ENCODE measurements at places on chromosomes 3 and 15.

GRCh38 chr15:37903919-37904625, 30.4 kb upstream of the TMCO5A start:
- no peak for DNase-seq

GRCh38 chr3:13149330-13150108, 76.3 kb upstream of the IQSEC1 start:
- no peak for DNase-seq

DNA sequence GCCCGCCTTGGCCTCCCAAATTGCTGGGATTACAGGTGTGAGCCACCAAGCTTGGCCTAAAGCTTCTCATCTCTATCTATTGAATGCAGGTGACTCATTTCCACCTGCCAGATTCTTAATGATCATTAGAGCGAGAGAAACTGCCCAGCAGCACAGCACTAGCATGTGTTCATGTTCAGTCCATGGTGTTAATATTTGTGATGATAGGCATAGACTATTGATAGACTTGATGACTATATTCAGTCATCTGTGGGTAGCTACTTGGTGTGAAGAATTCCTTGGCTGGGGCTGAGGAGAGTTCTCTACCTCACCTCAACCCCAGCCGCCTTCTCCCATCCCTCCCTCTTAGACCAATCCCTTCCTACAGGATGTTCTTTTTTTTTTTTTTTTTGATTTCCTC, 60.0 kb downstream of the ST6GAL1 start:
- no peak for DNase-seq

- DNase-seq: no peak
These were observed 157.3 kb upstream of the SMAD3 start for GRCh38 chr15:66907826-66908743.

- DNase-seq: no peak
These were observed 264.0 kb upstream of the CRBN start for GRCh38 chr3:3443482-3443881.

DNA sequence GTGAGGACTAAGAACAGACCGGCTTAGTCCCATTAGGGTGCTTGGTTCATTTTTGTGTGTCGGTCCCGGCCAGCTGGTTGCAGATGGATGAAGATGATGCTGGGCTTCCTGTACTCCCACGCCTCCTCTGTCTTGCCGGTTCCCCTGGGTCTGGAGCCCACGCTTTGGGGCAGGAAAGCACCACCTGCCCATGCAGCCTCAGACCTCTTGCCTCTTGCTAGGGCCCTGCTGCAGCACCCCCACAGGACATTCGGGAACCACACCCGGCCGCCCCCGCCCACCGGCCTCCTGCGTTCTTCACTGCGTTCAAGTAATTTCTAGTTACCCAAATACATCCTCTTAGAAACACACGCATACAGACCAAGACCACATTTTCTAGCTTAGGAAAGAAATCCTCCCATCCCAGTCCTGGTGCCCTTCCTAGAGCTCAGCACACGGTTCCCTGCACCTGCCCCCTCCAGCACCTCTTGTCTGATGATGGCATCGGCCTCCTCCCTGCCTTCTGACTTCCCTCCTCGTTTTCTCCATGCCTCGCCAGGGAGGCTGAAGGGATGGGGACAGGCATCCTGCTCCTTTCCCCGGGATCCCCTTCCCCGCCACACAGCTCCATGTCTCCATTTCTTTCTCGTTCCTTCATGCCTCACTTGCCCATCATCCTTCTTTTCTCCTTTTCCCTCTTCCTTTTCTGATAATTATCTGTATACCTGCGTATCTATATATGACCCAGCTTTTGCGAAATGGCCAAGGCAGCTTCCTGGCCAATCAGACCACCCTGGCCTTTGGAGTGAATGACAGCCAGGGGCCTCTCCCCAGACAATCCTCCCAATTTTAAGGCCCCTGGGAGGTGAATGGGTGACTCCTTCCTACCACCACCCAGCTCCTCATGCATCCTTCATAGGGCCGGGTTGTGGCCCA, 30.9 kb downstream of the FAM3D start:
- DNase-seq: no peak

DNA sequence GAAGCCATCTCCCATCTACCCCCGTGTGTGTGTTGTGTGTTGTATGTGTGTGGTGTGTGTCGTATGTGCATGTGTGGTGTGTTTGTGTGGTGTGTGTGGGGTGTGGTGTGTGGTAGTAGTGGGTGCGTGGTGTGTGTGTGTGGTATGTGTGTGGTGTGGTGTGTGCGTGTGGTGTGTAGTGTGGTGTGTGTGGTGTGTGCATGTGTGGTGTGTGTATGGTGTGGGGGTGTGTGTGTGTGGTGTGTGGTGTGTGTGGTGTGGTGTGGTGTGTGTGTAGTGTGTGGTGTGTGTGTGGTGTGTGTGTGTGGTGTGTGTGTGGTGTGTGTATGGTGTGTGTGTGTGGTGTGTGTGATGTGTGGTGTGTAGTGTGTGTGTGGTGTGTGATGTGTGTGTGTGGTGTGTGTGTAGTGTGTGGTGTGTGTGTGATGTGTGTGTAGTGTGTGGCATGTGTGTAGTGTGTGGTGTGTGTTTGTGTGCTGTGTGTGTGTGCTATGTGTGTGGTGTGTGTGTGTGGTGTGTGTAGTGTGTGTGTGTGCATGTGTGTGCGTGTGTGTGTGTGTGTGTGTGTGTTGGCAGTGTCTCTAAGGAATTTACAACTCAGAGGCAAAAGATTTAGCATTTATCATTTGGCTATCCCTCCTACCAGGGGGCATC, 156.3 kb upstream of the TMEM108 start:
- no peak for DNase-seq

- DNase-seq: no peak
These were observed 38.0 kb upstream of the DPH6 start for GRCh38 chr15:35583863-35584528.

- no peak for DNase-seq
These were observed 18.4 kb downstream of the TM4SF18 start for GRCh38 chr3:149314807-149315578.

DNA sequence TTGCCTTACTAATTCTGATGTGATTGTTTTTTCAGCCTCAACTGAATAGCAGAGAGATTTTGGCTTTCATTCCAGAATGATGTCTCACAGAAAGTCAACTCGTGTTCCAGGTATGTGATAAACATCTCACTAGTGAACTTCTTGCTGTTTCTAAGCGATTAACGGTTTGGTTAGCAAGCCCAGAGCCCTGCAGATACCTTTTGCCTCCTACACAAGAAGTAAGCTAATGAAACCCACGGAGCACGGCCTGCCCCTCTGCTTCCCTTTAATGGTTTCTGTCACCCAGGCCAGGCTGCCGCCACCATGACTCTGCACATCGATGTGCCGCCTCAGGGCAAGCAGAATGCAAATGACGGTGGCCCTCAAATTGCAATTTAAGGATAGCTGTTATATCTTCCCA, 155.9 kb upstream of the ICE2 start:
- peak; percentile 2 for DNase-seq

DNA sequence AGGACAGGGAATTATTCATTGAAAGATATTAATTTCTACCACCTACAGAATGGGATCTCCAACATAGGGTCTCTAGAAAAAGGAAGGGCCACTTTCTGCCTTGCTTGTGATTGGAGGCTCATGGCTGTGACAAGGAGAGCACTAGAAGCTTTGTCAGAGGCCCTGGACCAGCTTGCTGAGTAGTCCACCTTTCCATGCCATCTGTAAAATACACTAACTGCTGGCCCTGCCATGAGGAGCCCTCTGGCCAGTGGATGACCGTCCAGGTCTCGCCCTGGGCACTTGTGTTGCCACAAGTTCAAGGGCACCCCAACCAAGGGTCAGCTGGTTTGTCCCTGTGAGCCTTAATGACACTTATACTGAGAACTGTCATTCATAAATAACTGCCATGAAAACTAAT, 1.6 kb upstream of the SYNM start:
- DNase-seq: no peak

- no peak for DNase-seq
These were observed 7.5 kb upstream of the TM4SF1 start for GRCh38 chr3:149384911-149385321.

DNA sequence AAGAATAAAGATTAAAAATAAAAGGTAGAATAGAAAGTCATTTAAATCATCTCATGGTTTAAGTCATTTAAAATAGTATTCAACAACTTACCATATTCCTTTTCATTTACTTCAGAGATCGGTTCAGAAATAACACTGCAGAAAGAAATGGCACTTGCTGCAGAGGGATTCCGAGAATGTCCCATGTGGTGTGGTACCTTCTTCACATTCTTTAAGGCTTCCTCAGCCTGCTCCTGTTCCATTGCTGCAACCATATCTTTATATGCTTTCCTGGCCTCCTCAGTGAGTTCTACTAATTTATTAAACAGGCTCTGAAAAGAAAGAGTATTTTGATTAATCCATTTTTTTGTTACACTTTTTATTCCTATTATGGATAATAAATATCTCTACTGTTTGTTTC, 32.6 kb upstream of the SHC4 start:
- no peak for DNase-seq

DNA sequence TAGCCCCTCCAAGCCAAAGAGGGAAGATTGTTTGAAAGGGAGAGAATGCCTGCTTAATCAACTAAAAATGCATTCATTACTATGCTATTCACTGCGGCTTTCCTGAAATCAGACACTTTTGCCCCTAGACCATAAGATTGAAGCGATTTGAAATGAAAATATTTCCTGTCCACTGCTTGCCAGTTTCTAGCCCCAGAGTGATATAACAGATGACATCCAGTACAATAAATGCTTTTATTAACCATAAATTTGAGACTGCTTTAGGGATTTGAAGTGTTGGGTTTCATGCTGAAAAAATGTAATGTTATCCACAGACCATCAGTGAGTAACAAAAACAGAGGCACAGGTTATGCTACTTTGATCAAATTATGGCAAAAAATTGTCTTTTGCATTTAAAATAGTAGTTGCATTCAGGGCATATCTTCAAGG, 14.1 kb downstream of the IL17RD start:
- no peak for DNase-seq

- DNase-seq: no peak
These were observed 281.1 kb upstream of the GOLGA6L4 start for GRCh38 chr15:83954506-83954905.

Data from erythroblast (primary cell).